ENCODE measurements at places on chromosomes 6 and 20. TPM values are rescaled to one million over a fixed set of nuclear protein-coding genes. Genes with fewer than 3 reads are reported as not detected.

- DNase-seq, result no peak
Observed at GRCh38 chr20:32365564-32365963, 7.4 kb downstream of the ASXL1 start.

- no peak for DNase-seq
Observed at GRCh38 chr6:100084991-100085364, 91.0 kb upstream of the MCHR2 start.

DNA sequence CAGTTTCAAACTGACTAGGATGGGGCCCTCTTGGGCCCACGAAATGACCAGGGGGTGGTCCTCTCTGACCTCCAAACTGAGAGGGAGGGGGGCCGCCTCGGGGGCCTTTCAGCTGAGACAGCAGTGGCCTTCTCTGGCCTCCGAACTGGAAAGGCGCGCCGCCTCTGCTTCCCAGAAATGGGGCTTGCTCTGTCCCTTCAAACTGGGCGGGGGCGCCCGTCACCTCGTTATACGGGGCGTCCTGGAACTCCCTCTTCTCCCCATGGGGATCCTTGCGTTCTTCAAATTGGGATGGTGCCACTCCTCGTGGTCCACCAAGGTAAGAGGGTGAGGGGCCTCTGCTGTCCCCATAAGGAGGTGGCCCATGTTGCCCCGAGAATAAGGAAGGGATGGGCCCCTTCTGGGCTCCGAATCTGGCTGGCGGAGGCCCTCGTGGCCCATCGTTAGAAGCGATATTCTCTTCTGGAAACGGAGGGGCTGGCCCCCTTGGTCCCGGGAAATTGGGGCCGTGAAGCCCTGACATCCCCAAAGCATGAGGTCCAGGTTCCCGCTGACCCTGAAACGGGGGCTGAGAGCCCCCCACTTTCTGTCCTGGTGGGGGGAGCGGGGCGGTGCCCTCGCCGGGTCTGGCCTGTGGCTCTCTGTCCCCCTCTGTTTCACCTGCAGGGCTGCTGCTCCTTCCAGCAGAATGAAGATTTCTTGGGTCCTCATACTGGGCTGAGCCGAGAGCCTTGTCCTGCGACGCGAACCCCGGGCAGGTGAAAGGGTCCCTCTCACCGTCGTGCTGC is 18.7 kb upstream of the TCFL5 start:
- DNase-seq, result no peak

- DNase-seq, result no peak
Observed at GRCh38 chr20:32877507-32877906, 18.8 kb downstream of the EFCAB8 start.

DNA sequence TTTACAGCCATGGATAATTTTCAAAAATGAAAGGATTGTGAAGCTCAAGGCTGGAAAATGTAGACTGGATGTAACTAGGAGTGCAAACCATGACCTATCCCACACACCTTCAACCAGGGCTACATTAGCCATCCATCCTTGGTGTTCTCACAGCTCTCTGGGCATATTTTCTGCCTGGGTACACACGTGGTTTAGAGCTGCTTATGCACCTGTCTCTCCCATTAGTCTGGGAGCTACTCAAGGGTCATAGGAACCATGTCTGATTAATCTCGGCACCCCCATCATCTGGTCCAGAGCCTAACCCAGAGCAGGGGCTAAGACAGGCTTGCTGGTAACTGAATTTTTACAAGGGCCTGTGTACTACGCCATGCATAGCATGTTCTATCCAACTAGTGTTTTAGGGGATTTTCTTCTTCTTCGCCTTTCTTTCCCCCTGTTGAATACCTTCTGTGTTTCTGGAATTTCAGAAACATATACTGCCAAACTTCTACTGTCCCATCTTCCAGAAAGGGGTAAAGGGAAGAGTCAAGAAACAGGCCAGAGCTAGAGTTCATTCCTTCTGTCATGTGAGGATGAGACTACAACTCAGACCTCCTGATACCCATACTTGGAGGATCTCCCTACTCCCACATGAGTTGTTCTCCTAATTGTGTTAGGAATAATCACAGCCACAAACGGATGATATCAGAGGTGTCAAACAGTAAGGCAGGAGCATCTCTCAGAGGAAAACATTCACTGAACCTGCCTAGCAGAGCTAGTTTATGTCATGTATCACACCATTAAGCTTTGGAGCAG is 25.4 kb upstream of the FAM83C start:
- DNase-seq, result no peak

GRCh38 chr20:15930311-15931305 is 642.6 kb downstream of the KIF16B start:
- DNase-seq, result no peak

- no peak for DNase-seq
Observed at GRCh38 chr6:23325065-23325464, 755.7 kb downstream of the HDGFL1 start.

- DNase-seq, result no peak
Observed at GRCh38 chr6:21942897-21943296, 349.3 kb downstream of the SOX4 start.

DNA sequence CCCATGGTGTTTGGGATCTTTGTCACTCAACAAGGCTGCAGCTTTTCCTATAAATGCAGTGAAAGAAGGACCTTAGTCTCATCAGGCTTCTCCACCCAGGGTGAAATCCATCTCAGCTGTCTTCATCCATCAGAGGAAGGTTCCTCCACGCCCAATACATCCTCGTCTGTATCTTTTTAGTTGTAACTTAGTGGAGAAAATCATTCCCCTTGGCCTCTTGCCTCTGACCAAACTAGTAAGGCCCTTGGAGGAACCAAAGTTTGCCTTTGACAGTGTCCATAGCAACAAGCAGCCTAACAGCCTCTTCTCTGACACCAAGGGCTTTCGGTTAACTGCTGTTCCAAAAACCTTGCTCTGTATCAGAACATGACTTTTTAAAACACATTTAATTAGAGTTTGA is 230.3 kb upstream of the ECI2 start:
- no peak for DNase-seq

GRCh38 chr20:44057698-44058675 is 129.0 kb downstream of the JPH2 start:
- no peak for DNase-seq

- no peak for DNase-seq
Observed at GRCh38 chr6:87806635-87807034, 104.6 kb upstream of the AKIRIN2 start.

- no peak for DNase-seq
Observed at GRCh38 chr6:16380220-16380809, 141.9 kb downstream of the GMPR start.

DNA sequence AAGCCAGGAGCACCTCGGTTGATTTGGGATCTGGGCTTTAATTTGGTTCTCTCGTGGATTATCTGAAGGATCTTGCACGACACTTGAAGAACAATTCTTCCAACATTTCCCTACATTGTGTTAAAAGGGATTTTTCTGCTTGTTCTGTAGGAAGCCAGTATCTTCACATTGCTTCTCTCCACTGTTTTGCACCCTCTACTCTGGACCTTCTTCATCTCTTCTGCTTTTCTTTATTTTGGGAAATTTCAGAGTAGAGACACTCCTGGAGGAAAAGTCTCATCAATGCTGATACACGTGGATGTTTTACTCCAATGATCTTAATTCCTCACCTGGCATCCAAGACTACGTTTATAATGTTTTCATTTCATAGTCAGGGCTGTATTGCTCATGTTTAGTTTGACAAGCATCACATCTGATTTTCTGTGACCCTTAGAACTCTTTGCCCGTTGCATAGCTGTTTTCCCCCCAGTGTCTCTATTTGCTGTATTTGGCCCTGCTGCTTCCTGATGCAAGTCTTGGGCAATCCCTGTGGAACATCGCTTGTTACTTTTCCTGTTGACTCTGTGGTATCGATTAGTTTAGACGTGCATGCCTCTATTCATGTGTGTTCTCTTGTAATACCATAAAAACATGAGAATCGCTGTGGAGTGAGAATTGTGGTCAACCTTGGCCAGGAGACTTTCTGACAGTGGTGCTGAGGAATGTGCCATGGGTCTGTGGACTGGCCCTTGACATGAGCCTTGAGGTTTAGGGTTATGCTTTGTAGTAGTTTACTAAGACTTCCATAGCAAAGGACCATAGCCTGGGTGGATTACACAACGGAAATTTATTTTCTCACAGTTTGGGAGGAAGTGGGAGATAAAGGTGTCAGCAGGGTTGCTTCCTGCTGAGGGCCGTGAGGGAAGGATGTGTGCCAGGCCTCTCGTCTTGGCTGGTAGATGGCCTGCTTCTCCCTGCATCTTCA is 12.5 kb downstream of the PLCB1 start:
- DNase-seq, result no peak

DNA sequence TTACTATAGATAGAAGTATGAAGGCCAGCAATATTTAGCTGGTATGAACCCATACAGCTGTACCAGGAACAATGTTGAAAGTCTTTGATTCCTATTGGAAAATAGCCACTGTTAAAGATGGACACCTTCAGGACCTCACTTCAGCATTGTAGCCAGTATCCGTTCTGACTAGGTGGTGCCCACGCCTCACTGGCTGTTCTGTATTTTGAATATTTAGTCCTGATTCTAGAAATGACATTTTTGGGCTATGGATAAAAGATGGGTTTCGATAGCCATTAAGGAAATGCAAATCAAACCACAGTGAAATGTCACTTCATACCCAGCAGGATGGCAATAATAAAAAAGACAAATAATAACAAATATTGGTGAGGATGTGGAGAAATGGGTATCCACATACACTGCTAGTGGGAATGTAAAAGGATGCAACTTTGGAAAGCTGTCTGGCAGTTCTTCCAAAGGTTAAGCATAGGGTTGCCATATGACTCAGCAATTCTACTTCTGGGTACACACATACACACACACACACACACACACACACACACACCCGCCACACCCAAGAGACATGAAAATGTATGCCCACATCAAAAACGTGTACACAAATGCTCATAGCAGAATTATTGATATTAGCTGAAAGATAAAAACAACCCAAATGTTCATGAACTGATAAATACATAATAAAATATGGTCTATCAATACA is 56.8 kb downstream of the UTRN start:
- no peak for DNase-seq

GRCh38 chr6:150579611-150580010 is 20.1 kb upstream of the PLEKHG1 start:
- DNase-seq, result no peak

- DNase-seq, result no peak
Observed at GRCh38 chr20:3430376-3431069, 23.1 kb upstream of the DNAAF9 start.

DNA sequence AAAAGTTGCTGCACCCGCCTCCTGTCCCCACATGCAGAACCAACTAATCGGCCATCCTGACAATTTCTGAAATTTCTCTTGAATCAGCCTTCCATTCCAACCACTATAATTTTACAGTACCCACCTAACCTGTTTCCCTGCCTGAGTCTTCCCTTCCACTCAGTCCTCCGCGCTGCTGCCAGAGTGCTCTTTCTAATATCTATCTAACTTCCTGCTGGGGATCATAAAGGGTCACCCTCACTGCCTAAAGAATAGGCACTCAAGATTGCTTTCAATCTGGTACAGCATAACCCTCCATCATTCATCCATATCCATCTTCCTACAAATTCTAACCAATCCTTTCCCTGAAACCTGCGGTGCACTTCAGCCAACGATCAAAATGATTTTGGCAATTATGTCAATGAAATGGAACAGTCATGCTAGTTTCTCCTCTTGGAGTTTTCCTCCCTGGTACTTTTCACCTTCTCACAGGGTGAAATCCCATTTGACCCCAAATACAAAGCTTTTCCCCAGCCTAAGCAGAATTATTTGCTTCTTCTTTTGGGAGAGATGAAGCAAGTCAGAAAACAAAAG is 117.5 kb upstream of the BEND6 start:
- DNase-seq, result no peak

Gene MCHR2
- total RNA-seq, result not detected

Gene CARMIL1
- 75.9 TPM for total RNA-seq

Gene RBM24
- 1.5 TPM for total RNA-seq

Gene PAX1
- total RNA-seq, result 3.3 TPM

Gene ADGRB3
- 1.8 TPM for total RNA-seq

Gene TRIM10
- not detected for total RNA-seq

Measured in progenitor cell of endocrine pancreas (in vitro differentiated cells).